Mesendoderm (in vitro differentiated cells): ENCODE measurements at places on chromosomes 1 and 21.

GRCh38 chr1:81812712-81813111, 12.0 kb downstream of the ADGRL2 start:
- DNase-seq: no peak

GRCh38 chr1:202143768-202144401, 652 bp downstream of the ARL8A start:
- DNase-seq: peak; percentile 60

GRCh38 chr1:73627723-73628122, 570.3 kb downstream of the LRRIQ3 start:
- peak; percentile 22 for DNase-seq

DNA sequence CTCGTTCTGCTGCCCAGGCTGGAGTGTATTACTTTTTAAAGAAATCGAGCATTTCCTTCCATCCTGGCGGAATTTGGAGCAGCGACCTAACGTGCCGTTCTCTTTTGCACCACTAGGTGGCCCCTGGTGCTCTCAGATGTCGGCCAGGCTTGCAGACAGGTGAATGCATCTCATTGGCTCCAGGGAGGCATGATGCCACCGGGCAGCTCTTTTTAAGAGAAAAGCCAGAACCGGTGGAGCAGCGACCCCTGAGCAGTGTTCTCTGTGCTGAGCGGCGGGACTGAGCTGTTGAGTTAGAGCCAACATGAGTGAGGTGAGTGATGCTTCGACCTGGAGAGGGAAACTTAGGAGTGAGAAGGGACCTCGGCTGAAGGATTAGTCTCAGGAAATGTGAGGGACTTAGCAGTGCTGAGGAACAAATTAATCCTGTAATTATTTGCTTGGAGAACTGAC, at the start of gene PCP4:
Gene PCP4 (plus strand): TSS at position 241 of the 453 bp plus-strand sequence. CDS start 64 bp downstream, at position 305.
- peak; percentile 92 for DNase-seq

DNA sequence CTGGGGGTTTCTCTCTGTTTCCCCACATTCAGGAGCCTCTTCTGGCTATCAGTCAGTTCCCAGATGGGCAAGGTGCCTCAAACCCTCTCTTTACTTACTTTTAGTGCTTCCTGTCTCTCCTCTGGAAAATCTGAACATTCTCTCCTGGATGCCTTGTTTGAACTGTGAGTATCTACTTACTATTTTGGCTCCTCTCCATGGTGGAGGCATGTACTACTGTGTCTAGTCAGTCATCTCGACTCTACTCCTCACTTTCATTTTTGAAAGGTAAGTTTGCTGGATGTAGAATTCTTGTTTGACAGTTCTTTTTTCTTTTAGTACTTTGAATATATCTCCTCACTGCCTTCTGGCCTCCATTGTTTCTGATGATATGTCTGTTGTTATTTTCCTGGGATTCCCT, 70.9 kb upstream of the FAM78B start:
- DNase-seq: no peak

GRCh38 chr1:204241050-204241449, 27.3 kb upstream of the GOLT1A start:
- peak; percentile 51 for DNase-seq

- DNase-seq: no peak
These were observed 68.9 kb upstream of the CLDN14 start for GRCh38 chr21:36548866-36549265.
